ENCODE measurements at places on chromosomes 5 and 9.
A peak's percentile ranks its signal among the peaks of the same experiment; 100 is the strongest.

GRCh38 chr5:93307557-93307956, 273.5 kb downstream of the NR2F1-AS1 start:
- DNase-seq, result no peak

- DNase-seq, result peak; percentile 37
Observed at GRCh38 chr9:72633966-72634365, 112.6 kb downstream of the TMC1 start.

DNA sequence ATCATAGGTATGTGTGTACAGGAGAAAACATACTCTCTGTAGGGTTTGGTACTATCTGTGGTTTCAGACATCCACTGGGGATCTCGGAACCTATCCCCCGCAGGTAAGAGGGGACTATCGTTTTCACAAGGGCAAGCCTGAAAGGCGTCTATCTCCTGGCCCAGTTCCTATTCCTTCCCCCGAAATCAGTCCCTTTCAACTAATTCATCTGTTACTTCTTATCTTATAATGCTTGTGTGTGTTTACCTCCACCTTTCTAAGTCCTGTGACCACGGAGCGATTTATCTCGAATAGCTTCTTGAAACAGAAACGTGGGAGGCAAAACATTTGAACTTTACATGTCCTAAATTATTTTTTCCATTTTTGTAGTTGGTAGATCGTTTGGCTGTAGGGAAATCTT, 11.4 kb downstream of the ABO start:
- DNase-seq, result no peak

DNA sequence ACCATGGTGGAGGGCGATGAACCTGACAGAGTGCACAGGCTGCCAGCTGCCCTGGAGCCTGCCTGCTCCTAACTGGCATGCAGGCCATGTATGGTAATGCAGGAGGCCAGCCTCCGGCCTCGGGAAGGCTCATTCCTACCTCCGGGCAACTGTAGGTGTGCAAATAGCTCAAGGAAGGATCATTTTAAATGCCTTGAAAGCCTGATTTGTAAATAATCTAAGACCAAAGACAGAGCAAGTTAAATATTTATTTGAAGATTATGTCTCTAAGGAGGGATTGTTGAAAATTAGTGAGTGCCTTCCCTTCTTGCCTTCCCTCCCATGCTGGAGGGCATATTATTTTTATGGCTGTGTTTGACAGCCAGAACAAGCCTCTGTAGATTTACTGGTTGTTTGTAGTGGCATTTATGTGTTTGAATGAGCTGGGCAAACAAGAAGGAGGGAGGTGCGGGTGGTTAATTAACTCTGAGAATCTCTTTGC, 285.7 kb upstream of the TUT7 start:
- DNase-seq, result no peak

- peak; percentile 67 for DNase-seq
Observed at GRCh38 chr5:77852514-77853352, 76.6 kb upstream of the TBCA start.

DNA sequence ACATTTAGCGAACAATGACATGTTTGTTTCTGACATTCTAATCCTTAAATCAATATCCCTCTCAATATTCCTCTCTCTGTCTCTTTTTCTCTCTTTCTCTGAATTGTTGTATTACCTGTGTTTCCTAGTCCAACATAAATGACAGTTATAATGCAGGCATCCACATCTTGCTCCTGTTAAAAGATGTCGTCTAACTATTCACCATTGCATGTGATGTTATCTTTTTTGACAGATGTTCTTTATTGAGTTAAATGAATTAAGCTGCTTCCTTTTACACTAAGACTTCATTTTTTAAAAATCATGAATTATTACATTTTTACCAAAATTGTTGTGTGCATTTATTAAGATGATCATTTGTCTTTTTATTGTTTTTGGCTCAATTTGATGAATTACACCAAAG, 527.5 kb downstream of the PRR16 start:
- DNase-seq, result no peak

- DNase-seq, result no peak
Observed at GRCh38 chr5:9468060-9468388, 77.9 kb downstream of the SEMA5A start.

GRCh38 chr5:116037236-116037822, 5.1 kb downstream of the ARL14EPL start:
- DNase-seq, result no peak

GRCh38 chr5:107467137-107467932, 203.4 kb downstream of the EFNA5 start:
- DNase-seq, result no peak

DNA sequence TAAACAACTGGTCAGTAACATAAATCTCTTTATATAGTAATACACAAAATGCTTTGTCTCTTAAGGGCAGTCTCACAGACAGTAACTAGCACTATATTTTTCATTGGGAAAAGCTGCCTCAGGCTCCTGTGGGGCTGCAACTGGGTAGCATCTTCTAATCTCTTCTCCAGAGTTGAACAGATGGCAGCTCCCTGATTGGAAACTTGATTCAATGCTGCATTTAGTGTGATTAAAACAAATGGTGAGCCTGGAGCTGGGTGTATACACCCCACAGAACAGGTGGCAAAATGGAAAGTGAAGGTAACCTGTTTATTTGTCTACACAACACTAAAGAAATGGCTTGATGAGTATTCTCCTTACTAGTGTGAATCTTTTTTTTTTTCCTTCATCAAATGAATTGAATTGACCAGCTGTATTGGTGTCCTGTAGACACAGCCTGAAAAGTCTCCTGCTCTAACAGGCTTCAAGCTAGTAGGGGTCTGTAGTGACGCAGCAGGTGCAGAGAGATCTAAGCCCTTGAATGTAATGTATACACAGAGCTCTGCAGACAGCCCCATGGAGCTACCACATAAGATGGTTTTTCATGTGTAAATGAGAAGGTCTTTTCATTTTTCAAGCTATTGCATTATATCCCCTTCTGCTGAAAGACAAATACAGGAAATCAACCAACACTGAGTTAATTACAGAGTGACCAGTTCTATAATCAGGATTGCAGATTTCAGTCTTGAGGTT, 43.3 kb downstream of the IZUMO3 start:
- no peak for DNase-seq

DNA sequence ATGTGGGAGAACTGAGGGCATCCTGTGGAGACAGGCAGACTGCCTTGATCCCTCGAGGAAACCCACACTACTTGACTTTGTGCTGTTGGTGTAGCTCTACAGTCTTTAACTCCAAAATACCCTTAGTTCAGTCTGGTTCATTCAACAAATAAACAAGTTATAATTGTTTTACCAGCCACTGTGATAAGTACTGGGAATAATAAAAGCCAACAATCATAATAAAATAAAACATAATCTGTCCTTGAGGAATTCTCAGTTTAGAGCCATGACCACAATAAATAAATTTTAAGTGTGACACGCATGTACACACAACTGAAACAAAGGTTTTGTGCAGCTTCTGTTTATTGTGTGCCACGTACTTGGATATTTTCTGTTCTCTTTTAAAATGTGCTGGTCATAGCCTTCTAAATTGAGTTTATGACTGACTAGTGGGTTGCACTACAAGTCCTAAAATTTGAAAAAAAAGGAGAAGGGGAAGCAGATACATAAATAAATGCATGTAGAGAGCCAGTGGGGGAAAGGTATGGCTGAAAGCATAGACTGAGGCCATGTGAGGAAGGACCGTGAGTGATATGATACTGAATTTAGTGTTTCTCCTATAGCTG, 6.2 kb upstream of the SCAMP1 start:
- DNase-seq, result no peak

GRCh38 chr5:121979691-121980090, 17.9 kb downstream of the SRFBP1 start:
- no peak for DNase-seq

DNA sequence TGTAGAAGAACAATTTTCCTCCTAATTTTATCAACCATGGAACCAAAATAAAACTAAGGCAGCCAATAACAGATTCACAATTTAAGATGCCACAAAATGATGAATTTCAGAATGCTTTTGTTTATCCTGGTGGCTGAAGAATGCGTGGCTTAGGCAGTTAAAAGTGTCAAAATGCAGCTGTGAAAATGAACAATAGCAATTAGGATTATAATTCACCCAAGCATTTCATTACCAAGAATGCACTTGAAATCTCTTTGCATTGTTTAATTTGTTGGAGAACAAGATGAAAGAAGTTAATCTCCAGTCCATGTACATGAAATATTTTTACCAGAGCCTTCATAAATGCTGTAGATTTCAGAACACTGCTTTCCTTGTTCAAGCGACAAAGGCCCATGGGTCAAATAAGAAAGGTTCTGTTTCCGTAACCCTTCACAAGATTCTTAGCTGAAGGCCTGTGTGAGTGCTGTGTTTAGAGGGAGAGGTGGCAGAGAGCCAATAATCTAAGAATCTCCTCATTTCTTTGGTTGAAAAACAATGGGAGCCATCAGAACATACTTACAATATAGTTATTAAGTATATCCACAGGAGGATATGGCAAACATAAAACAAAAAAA, 39.3 kb downstream of the CLINT1 start:
- DNase-seq, result no peak

DNA sequence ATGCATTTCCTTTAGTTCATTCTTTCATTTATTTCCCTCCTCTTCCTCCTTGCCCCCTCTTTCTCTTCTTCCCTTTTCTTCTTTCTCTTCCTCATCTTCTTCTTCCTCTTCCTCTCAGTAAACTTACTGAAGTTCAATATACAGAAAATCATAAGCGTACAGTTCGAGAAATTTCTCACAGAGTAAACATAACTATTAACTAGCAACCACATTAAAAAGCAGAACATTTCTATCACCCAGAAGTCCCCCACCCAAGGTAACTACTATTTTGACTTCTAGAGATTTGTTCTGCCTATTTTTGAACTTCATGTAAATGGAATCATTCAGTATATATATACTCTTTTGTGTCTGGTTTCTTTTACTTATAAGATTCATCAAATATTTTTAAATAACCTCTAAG, 48.2 kb downstream of the TNFAIP8 start:
- DNase-seq, result no peak

GRCh38 chr5:78628270-78628992, 20.1 kb downstream of the LHFPL2 start:
- no peak for DNase-seq

GRCh38 chr5:66001952-66002351, 75.6 kb downstream of the ERBIN start:
- DNase-seq, result no peak

DNA sequence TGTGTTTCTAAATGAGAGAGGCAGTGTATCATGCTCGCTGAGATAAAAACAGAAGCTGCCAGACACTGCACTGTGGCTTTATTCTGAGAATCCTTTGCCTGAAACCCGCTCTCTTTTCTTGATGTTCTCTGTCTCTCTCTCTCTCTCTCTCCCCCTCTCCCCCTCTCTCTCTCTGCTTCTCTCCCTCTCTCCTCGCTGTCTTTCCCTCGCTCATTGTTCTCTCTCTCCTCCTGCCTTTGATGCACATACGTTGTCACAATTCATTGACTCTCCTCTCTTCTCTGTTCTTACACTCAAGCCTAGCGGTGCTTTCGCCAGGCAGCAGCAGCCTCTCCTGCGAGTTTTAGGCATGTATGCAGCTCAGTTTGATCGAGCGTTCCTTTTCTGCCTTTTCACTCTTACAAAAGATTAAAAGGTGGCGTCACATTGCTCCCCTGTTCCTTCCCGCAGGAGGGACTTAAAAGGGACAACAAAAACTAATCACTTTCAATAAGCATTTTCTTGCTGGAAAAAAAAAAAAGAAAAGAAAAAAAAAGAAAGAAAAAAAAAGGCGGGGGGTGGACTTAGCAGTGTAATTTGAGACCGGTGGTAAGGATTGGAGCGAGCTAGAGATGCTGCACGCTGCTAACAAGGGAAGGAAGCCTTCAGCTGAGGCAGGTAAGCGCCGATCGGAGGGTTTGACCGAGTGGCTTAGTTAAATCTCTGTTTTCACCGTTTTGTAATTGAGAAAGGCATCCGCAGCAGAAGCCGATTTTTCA, 717.9 kb upstream of the WWC1 start:
- DNase-seq, result no peak

DNA sequence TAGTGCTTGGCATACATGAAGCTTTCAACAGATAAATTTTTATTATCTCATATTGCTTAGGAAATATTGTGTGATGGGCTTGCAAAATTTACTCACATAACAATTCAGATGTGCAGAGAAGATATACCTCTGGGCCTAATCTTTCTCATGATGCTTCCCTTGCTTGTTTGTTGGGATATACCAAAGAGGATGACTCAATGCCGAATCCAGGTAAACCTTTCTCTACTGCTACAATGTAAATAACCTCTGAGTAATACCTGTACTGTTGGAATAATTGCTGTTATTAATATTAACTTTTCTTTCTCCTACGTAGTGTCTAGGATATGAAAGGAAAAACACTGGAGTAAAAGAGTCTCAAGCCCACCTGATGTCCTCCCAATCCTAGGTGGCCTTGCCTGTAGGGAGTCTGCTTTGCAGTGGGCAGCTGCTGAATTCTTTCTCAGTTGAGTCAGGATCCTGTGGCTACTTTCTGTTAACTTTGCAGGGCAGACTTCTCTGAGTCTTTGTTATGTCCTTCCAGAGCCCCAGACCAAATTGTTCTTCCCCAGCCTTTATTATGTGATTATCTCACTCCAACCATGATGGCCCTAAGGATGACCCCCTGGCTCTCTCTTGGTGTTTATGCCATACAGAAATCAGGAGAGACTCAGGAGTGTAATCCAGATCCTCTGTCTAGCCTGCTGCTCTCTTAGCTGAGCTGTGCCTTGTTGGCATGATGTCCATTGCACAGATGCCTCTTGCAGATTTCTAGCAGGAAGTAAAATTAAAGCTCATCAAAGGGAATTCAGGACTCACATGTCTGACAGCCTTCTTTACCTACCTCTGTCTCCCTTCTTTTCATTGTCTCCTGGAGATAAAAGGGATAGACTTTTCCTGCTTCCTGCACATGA, 208.1 kb downstream of the SNX18 start:
- no peak for DNase-seq

DNA sequence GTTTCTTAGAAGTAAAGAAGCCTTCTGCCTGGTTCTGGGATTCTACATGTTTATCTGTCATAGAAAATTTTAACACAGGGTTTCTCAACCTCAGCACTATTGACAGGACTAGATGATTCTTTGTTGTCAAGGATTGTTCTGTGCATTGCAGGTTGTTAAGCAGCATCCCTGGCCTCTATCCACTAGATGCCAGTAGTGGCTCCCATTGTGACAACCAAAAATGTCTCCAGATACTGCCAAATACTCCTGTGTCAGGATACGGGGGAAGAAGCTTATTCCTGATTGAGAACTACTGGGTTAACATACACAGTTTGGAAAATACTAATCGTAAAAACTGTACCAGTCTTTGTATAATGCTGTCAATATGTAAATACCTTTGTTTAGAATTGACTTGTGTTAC, 167.1 kb downstream of the NIPBL start:
- peak; percentile 60 for DNase-seq

DNA sequence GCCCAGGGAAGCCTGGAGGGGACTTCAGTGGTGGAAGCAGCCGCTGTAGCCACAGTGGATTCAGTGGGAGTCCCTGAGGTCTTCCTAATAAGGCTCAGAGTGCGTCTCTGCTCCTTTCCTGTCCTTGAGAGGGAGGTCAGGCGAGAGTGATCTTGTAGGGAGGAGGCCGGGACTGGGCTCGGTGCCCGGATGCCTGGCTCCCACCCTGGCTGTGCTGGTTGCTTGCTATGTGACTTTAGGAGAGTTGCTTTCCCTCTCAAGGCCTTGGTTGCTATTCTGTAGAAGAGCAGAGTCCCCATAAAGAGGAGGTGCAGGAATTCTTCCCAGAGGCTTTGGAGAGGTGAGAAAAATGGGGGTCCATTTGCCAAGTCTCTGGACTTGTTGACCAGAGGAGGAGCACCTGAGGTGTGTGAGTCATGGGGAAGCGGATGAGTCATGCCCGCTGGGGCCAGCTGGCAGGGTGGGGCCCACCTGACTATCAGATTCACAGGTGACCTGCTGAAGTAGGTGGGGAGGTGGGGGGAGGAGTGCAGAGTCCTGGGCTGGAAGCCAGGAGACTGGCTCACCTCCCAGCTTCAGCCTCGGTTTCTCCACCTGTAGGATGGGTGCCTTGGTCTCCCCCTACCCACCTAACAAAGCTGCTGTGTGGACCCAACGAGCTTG, 13.8 kb downstream of the GSN start:
- DNase-seq, result no peak

All from head of caudate nucleus (tissue), 42 donors.